H4 (cell line): ENCODE measurements at places on chromosomes 2 and 18.

- DNase-seq: no peak
Observed at GRCh38 chr2:219250049-219250781, 2.8 kb upstream of the TUBA4B start.

- DNase-seq: no peak
Observed at GRCh38 chr18:47389210-47389609, 137.8 kb upstream of the SKOR2 start.

GRCh38 chr2:7758073-7758759, 841.0 kb downstream of the RNF144A start:
- no peak for DNase-seq

GRCh38 chr18:53883771-53884170, 340.7 kb downstream of the MBD2 start:
- DNase-seq: no peak

DNA sequence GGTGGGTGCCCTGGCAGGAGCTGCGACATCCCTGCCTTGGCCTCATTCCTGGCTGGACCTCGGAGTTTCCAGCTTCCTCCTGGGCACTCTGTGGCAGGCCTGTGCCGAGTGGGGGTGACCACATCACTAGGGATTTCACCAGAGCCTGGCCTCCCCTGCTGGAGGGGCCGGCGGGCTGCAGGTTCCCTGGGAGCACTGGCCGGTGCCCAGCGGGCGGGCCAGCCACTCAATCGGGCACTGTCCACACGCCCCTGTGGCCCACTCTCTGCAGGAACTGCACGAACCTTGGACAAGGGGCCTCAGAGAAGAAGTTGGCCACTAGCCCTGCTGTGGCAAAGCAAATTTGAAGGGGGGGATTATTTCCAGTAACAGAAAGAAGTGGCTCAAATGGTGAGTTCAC, 110.7 kb upstream of the APCDD1 start:
- no peak for DNase-seq

- peak; percentile 29 for DNase-seq
Observed at GRCh38 chr2:80054346-80054675, 250.2 kb downstream of the LRRTM1 start.

- DNase-seq: no peak
Observed at GRCh38 chr2:199388728-199389268, 68.9 kb downstream of the SATB2 start.

GRCh38 chr2:241268716-241269445, 46.6 kb downstream of the HDLBP start:
- peak; percentile 25 for DNase-seq
